ENCODE measurements at places on chromosomes 5 and 9.

- DNase-seq: no peak
Observed at GRCh38 chr9:87968155-87968554, 6.2 kb downstream of the CDK20 start.

DNA sequence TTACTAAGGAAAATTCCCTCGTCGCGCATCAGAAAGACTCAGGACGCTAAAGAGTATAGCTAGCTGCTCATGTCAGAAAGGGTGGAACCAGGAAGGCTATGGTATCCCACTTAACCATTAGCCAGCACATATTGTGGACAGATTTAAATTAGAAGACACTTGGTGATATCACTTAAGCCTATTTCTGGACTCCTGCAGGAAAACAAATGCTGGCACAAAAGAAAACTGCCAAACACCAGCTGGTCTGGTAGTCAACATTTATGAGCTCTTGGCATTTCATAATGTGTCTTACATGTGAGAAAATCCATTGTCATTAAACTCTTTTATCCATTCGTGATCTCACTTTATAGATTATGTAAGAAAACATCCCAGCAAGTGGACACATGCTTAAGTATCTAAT lies 377.4 kb downstream of the PTPRD start:
- no peak for DNase-seq

DNA sequence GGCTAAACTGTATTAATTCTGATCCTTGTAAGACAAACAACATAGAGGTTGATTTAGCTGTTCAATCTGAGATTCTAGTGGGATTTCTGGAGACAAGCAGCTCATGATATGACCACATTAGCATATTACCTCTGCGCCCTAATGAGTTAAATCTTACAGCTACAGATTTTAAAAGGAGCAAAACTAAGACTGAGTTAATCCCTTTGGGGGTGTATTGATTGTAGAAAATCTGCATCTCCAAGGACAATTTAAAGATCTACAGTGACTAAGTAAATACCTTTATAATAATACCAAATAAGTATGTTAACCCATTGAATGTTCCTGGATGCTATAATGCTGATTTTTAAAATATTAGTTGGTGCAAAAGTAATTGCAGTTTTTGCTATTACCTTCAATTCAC lies 33.2 kb downstream of the ADAMTSL1 start:
- DNase-seq: no peak

DNA sequence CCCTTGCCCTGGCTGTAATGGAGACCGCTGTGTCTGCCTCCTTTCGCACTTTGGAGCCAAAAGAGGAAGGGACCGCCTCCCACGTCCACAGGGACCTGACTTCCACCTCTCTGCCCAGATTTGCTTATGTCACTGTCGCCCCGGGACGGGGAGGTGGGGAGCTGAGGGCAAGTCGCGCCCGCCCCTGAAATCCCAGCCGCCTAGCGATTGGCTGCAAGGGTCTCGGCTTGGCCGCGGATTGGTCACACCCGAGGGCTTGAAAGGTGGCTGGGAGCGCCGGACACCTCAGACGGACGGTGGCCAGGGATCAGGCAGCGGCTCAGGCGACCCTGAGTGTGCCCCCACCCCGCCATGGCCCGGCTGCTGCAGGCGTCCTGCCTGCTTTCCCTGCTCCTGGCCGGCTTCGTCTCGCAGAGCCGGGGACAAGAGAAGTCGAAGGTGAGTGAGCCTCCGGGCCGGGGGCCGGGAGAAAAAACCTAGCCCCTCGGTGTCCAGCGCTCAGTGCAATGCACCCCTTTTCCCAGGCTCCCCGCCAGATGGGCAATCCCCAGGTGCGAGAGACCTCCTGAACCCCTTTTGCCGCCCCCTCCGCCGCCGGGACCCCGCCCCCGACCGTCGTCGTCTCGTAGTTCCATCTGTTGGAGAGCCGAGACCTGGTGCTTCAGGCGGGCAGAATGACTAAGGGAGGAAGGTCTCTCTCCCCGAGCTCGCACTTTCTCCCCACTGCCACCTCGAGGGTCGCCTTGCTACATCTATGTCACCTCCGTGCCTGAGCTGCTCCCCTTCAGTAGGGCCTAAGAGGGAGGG lies at the start of gene GPX3:
GPX3 (plus strand) TSS at position 288 of the 807 bp plus-strand sequence; CDS start at position 352, 64 bp downstream.
- DNase-seq: no peak
